ENCODE measurements at places on chromosomes 6 and 20.

DNA sequence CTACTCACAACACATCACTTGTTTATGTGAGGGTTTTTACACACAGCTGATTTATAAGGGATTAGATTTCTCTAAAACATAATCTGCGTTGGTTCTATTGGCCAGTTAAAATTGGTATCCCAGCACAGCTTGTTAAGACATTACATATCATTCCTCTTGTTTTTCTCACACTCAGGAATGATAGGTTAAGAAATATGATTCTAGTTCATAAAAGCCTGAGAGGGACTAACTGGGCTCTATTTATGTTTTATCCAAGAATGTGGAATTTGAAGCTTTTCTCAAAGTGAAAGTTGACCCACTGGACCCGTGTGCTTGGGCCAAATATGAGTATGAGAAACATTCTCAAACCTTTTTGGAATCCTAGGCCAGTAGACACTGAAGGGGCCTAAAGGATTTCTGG lies 117.3 kb downstream of the TMEM170B start:
- DNase-seq = peak; percentile 36

- DNase-seq = peak; percentile 90
These were observed 15.2 kb upstream of the GUCA1A start for GRCh38 chr6:42158011-42158410.

GRCh38 chr20:21706261-21707195 lies 1.1 kb downstream of the PAX1 start:
- DNase-seq = no peak

DNA sequence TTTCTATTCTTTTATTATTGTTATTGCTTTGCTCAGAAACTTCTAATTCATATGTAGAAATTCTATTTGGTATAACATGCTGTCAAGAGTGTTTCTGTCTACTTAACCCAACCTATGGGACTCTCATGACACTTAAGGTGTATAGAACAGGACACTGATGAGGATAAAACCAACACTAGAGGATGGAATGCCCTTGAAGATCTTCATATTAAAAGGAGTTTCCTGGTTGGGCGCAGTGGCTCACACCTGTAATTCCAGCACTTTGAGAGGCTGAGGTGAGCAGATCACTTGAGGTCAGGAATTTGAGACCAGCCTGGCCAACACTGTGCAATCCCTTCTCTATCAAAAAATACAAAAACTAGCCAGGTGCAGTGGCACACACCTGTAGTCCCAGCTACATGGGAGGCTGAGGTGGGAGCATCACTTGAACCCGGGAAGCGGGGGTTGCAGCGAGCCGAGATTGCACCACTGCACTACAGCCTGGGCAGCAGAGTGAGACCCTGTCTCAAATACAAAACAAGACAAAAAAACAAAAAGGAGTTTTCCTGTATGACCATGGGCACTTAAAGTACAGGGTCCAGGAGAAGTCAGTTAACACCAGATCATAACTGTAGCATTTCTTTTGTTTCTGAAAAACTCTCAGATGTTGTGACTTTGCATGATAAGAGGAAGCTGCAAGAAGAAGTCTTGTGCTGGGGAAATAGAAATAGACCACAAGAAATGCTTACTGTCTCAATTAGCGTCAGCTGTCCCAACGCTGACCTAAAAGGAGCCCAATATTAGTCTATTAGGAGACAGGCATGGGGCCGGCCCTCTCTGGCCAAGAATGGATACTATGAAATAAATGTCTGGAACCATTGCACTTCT lies 38.9 kb upstream of the CD2AP start:
- no peak for DNase-seq

- DNase-seq = peak; percentile 89
These were observed 113.9 kb downstream of the PRDM1 start for GRCh38 chr6:106199998-106200397.

GRCh38 chr6:24775520-24776058 lies 852 bp downstream of the GMNN start:
- DNase-seq = peak; percentile 77

GRCh38 chr6:37580176-37580955 lies 80.7 kb upstream of the CCDC167 start:
- peak; percentile 25 for DNase-seq

GRCh38 chr6:114327074-114327473 lies 15.7 kb downstream of the HS3ST5 start:
- DNase-seq = no peak

GRCh38 chr6:87722540-87723169 lies 20.6 kb upstream of the AKIRIN2 start:
- no peak for DNase-seq

DNA sequence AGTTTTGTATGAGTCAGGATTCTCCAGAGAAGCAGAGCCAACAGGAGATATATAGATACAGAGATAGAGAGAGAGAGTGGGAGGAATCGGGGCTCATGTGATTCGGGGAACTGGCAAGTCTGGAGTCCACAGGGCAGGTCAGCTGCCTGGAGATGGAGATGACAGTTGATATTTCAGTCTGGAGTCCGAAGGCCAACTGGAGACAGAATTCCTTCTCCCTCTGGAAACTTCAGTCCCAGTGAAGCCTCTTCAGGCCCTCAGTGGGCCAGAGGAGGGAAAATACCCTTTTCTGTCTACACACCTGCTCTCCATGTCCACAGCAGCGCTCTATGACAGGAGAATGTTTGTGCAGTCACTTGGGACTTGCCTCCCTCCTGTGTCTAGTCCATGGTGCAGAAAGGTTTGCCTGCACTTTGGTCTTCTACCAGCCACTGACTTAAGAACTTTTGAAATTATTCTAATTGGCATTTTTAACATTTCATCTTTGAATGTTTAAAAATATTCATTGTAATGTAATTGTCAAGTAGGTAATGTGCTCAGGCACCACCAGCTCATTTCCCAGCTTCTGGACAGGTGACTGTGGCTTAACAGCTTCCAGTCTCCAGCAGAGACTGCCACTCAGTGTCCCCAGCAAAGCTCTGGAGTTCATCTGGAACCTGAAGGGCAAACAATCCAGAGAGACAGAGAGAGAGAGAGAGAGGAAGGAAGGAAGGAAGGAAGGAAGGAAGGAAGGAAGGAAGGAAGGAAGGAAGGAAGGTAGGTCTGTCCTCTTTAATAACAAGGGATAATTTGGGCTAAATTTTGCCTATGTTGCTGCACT lies 43.8 kb upstream of the AFDN start:
- no peak for DNase-seq

GRCh38 chr20:23028392-23028791 lies 6.7 kb upstream of the SSTR4 start:
- DNase-seq = no peak

GRCh38 chr6:154352898-154353585 lies 3.6 kb downstream of the IPCEF1 start:
- no peak for DNase-seq

- peak; percentile 47 for DNase-seq
These were observed 10.9 kb upstream of the SYNE1 start for GRCh38 chr6:152648105-152648504.

DNA sequence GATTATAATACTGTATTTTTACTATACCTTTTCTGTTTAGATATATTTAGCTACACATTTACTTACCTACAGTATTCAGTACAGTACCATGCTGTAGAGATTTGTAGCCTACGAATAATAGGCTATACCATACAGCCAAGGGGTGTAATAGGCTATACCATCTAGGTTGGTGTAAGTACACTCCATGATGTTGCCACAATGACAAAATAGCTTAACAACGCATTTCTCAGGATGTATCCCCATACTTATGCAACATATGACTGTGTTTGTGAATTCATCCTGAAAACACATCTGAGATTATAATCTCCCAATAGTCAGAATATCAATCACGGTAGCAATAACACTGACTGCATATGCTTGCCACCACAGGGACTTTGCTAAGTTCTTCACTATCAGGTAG lies 20.7 kb downstream of the B4GALT5 start:
- no peak for DNase-seq

DNA sequence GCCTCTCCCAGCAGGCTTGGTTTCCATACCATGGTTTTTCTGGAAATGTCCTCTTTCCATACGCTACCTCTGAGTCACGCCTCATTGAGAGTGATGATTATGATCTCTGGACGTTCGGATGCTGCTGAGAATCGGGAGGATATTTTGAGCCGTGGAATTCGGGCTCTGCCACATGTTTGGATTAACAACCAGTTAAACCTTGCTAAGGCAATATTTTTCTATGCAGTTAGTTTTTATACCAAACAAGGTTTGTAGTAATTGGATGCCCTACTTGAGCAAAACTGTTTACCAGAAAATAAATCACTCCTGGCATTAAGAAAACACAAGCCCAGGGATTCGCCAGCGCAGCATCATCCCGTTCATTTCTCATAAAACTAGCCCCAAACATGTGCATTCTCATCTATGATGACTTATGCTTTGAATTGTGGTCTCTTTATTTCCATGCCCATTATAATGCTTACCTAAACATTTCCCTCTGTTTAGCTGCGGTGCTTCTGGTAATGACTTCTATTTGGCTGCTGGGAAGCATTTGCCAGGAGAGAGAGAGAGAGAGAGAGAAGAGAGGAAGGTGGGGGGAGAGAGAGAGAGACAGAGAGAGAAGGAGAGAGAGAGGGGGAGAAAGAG lies 198.9 kb downstream of the CLIC5 start:
- no peak for DNase-seq

DNA sequence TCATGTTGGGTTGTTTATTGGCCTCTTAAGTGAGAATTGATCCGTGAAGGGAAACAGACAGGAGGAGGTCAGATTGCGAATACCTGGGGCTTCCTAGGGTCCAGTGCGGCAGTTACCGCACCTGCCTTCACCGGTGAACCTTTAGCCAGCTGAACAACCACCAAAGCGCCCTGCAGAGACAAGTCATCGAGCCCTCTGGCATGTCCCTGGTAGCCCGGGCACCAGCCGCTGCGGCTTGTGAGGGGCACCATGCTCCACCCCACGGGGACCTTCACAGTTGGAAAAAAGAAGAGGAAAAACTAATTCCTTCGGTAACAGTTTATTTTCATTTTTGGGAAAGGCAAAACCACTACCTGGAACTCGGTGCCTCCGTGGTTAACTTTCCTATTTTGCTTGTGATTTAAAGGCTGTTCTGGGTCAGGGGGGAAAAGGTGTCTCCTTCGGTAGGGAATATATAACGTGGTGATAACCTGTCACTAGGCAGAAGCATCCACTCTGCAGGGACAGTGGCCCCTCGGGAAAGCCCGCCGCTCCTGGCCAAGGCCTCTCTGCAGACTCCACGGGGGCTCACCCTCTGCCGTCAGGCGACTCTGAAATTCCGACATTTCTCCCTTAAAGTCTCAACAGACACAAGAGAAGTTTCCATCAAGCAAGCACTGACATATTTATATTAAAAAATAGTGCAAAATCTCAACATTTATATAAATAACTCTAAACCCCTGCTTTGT lies 30.7 kb upstream of the ZBP1 start:
- no peak for DNase-seq

GRCh38 chr6:138264372-138264880 lies 46.1 kb upstream of the PBOV1 start:
- DNase-seq = no peak

DNA sequence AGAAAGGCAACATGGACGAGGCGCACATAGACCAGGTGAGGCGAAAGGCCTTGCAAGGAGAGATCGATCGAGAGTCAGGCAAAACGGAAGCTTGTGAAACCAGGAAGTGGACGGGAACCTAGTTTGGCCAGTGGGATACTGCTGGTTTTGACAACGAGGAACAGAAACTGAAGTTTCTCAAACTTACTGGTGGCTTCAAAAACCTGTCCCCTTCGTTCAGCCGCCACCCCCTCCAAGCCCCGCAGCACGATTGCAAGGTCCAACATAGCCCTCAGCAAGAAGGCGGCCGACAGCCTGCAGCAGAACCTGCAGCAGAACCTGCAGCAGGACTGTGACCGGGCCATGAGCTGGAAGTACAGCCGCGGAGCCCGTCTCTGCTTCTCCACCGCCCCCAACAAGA lies 238.0 kb downstream of the KHDC1L start:
- no peak for DNase-seq

GRCh38 chr6:49299279-49299678 lies 163.8 kb downstream of the MMUT start:
- peak; percentile 11 for DNase-seq

- peak; percentile 2 for DNase-seq
These were observed 44.7 kb downstream of the SOBP start for GRCh38 chr6:107534571-107535141.

DNA sequence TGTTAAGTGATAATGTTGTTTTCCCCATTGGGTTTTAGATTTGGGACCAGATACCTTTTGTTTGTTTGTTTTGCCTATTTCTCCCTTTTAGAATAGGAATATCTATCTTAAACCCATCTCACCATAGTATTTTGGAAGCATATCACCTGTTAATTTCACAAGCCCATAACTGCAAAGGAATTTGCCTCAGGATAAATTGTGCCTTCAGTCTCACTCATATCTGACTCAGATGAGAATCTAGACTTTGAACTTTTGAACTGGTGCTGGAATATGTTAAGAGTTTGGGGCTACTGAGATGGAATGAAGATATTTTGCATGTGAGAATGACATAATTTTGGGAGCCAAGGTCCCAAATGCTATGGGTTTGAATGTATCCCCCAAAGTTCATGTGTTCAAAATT lies 607.4 kb downstream of the HACE1 start:
- DNase-seq = no peak

DNA sequence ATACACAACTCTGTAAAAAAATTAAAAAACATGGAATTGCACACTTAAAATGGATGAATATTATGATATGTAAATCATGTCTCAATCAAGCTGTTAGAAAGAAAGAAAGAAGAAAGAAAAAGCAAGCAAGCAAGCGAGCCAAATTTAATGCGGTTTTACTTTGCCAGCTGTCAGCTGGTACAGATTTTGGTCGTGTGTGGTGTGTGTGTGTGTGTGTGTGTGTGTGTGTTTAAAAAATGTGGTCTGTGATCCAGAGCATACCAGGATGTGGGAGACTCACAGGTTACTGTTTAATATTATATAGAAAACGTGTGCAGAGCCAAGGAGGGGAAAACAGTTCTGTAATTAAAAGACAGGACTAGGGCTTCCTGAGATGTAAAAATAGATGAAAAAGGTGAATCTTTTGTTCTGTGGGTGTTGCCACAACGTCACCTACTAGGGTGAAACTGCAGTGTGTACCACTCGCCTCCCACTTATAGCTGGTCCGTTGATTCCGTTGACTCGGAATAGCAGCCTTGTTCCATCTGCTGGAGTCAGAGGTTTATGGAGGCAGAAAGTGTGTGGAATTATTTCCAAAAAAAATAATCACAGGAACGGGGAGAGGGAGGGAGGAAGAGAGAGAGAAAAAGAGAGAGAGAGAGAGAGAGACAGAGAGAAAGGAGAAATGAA lies 197.7 kb downstream of the BCAS1 start:
- DNase-seq = peak; percentile 18

- peak; percentile 61 for DNase-seq
These were observed 331.8 kb downstream of the RIMS1 start for GRCh38 chr6:72218125-72218524.

GRCh38 chr20:20562507-20562906 lies 149.9 kb downstream of the RALGAPA2 start:
- DNase-seq = no peak

DNA sequence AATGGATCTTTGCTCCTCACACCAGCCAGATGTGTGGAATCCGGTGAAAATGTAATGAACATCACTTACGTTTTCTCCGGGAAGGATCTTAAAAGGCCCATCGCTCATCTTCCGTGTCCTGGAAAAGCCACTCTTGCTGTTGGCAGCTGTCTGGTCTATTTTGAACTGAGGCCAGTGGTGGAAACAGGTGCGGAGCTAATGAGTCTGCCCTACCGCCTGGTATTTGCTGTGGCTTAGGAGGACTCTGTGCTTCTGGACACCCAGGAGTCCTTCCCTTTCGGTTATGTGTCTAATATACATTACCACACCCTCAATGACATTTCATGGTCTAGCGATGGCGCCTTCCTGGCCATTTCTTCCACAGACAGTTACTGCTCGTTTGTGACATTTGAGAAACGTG lies 264.2 kb upstream of the PREP start:
- no peak for DNase-seq
